ENCODE measurements at places on chromosomes 12 and 14.
A peak's percentile ranks its signal among the peaks of the same experiment; 100 is the strongest.

DNA sequence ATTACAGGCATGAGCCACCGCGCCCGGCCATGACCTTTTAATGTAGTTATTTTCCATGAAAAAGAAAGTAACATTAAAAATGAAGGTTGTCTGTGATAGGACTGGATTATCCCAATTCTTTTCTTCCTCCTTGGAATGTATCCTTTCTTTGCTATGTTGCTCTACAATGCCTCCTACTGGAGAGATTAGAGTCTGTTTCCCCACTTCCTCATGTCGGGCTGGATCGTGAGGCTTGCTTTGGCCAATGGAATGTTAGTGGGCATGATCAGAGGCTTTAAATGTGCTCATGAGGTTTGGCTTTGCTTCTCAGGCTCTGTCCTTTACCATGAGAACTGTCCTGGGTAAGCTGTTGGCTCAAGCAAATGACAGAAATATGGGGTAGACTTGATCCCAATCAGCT is 34.7 kb upstream of the SOCS2 start:
- no peak for DNase-seq

DNA sequence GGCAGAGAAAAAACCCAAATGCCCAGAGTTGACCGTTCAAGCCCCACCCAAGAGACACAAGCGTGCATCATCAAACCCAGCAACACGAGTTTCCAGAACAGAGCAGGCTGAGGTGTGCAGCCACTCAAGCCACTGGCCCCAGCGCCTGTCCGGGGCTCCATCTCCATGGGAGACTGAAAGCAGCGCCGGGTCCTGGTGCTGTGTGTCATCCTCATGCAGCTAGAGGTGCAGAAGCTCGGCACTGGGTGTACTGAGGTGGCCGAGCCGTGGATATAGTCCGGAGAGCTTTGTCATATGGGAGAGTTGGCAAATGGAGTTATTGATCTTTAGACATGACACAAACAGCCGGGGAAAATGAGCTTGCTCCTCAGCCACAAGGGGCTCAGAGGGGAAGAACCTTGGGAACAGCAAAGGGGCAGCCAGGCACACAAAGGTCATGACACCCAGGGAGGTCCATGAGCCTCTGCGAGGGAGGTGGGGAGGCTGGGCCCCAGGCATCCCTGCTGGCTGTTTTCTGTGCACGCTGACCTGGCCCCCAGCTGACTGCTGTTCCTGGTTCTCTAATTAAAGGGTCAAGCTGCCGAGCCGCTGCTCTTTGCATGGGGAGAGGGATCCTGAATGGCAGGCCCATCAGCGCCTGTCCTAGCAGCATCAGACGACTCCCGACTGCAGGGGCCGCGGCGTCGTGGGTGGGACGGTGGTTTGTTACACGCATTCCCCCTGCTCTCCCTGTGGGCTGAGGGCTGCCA is 145.4 kb upstream of the SFSWAP start:
- no peak for DNase-seq

GRCh38 chr14:103819503-103820307 is 27.7 kb downstream of the PPP1R13B start:
- DNase-seq = no peak

GRCh38 chr14:99609245-99610170 is 5.5 kb upstream of the CCDC85C start:
- DNase-seq = peak; percentile 14

DNA sequence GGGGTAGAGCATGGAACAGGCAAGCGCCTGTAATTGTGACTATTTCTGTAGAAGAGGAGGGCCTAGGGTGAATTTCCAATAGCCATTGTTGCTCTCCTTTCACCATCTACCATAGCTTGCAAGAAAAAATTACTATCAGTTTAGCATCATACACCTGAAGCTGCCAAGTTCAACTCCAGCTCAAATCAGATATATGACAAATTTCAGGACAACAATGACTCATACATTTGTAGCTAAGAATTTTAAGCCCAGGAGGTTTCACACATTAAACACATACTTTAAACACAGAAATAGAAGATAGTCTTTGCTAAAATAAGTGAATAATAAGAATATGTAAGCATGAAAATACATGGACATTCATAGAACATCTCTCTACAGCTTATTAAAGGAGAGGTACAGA is 17.6 kb upstream of the G2E3 start:
- peak; percentile 39 for DNase-seq

- DNase-seq = no peak
Measured at GRCh38 chr12:58966939-58967338, 46.6 kb upstream of the LRIG3 start.

DNA sequence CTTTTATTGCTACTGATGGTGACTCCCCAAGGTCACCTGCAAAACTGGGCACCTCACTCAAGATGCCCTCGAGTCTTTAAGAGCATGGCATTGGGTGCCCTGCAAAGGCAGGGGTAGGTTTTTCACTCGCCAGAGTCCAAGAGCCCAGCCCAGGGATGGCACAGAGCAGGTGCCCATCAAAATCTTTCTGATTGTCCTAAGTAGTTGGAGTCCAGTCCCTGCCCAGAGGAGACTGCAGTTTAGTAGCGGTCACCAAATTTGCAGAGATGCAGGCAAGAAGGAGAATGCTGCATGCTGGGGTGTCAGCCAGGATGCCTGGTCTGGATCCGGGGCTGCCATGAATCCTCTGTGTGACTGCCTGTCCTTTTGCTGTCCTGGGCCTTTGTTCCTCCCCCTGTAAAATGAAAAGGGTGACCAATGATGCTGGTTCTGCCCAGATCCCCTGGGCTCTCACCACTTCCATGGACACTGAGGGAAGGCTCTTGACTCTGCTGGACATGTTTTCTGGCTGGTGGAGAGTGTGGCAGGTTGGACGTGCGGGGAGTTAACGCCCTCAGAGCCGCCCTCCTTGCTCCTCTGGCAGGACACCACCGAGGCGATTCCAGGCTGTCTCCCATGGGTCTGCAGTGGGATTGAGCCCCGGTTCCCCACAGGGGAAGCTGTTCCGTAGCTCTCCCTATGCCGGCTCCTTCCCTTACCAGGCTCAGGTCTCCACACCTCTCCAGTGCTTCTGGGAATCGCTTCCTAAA is 41.3 kb downstream of the DLK1 start:
- no peak for DNase-seq

DNA sequence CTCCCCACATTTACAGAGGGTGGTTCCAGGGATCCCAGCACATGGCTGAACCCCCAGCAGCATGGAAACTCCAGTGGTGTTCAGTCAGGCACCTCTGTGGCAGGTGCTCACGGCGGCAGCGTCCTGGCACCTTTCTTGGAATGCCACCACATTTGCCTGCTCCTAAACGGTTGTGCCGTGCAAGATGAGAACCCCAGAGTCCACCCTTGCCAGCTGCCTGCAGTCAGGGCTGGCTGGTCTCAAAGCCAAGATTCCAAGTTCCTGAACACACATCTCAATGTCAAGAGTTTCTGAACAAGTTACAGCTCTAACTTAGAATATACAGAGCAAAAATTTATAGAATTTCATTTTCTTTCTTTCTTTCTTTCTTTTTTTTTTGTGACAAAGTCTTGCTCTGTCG is 38.7 kb downstream of the DDX51 start:
- no peak for DNase-seq

- no peak for DNase-seq
Measured at GRCh38 chr14:75738192-75738591, 77.1 kb downstream of the TTLL5 start.

DNA sequence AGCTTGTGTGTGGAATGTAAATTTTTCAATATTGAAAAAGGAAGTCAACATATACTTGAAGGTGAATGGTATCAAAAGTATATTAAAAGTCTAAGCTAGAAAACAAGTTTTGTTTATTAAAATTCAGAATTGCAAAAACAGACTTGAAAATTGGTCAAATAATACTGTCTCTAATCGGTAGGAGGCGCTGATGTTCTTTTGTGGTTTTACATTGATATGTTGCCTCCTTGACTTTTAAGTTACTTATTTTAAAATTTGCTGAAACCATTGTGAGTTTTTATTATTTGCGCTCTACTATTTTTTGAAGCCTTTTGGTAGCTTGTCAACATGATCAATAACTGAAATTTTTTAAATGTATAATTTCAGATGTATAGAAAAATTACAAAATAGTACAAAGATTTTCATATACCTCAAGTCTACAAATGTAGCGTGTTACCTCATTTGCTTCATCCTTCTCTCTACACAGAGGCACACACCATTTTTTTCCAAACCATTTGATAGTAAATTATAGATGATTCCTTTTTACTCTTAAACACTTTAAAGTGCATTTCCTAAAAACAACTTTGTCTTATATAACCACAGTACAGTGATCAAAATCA is 6.9 kb downstream of the RTRAF start:
- peak; percentile 33 for DNase-seq

- peak; percentile 17 for DNase-seq
Measured at GRCh38 chr14:53953828-53954550, 2.6 kb downstream of the BMP4 start.

- DNase-seq = no peak
Measured at GRCh38 chr12:107042801-107043200, 50.5 kb downstream of the CRY1 start.

All from activated CD4-positive, alpha-beta T cell treated with anti-CD3 and anti-CD28 coated beads, Interleukin-10, Interleukin-2, amounts not matched to agents 100 ng/mL and 50 ng/mL, durations not matched to agents 16 hours and 8 hours (primary cell).